Activated CD4-positive, CD25-positive, alpha-beta regulatory T cell treated with anti-CD3 and anti-CD28 coated beads, Interleukin-2, amount 50 U/mL, for 72 hours (primary cell): ENCODE measurements at places on chromosomes 6 and 20.

GRCh38 chr6:138486249-138487101, 12.8 kb downstream of the NHSL1 start:
- no peak for DNase-seq

- DNase-seq = no peak
Measured at GRCh38 chr6:158849899-158850806, 31.0 kb upstream of the EZR start.

- no peak for DNase-seq
Measured at GRCh38 chr20:20850407-20850806, 138.0 kb upstream of the RALGAPA2 start.

- no peak for DNase-seq
Measured at GRCh38 chr20:62209850-62210495, 10.1 kb downstream of the HRH3 start.

DNA sequence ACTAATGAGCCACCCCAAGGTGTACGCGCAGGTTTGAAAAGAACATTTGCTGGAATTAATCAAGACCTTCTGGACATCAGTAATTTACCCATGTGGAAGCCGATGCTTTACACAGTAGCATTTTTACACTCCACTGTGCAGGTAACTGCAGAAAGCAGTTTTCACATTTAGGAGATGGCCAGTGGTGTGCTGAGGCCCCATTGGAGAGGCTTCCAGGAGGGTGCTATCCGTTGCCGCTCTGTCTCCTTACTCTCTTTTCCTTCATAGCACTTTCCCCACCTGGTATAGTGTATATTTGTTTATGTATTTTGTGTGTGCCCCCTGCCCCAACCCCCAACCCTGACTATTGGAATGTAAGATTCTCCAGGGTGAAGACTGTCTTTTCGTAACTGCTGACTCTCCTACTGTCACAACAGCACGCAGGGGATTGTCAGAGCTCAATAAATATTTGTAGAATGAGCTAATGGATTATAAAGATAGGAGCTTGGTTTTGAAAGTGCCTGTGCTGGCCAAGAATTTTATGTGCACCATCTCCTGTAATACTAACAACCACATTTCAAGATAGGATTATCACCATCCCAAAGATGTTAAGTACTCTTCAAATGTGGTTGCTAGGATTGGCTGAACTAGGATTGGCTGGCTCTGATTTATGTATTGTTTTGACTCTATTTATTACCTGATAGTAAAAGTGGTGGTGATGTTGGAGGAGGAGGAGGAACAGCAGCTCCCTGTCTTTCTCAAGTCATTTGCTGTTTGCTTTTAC, 74.0 kb upstream of the GLP1R start:
- DNase-seq = no peak

DNA sequence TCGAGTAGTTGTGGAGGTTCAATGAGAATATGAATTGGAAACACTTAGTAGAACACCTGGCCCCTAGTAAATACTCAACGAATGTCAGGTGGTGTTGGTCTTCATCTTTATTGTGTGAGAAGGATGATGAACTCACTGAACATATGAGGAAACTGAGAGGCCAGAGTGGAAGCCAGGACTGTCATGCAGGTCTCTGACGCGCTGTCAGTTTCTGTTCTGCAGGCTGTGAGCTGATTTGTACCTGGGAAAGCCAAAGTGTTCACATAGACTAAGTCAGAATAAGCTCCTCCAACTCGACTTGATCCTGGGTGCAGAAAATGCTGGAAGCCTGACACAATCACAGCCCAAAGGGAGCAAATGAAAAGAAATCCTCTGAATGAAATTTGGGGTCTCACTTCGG, 222.2 kb downstream of the LY86 start:
- no peak for DNase-seq

DNA sequence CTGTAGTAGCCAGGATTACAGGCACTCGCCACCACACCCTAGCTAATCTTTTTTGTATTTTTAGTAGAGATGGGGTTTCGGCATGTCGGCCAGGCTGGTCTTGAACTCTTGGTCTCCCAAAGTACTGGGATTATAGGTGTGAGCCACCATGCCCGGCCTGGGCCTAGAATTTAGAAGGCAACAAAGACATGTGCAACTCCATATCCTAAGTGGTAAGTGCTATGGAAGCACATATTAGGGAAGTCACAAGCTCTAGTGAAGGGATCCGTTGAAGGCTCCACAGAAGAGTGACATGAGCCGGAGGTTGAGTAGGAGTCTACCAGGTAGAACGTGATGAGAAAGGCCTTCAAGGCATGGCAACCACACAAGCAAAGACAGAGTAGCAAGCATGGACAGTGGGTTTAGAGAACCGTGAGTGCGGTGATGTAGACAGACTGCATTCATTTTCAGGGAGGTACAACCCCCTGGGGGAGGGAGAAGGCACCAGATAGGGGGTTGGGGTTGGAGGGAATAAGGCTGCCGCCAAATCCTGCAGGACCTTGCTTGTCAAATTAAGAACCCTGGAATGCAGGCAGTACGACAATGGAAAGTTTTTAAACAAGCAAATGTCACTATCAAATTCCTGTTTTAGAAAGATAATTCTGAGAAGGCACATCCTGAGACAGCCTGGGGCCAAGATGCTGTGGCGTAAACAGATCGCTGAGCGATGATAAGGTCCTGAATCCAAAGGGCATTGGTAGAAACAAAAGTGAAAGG, 50.2 kb downstream of the ARHGAP18 start:
- no peak for DNase-seq

DNA sequence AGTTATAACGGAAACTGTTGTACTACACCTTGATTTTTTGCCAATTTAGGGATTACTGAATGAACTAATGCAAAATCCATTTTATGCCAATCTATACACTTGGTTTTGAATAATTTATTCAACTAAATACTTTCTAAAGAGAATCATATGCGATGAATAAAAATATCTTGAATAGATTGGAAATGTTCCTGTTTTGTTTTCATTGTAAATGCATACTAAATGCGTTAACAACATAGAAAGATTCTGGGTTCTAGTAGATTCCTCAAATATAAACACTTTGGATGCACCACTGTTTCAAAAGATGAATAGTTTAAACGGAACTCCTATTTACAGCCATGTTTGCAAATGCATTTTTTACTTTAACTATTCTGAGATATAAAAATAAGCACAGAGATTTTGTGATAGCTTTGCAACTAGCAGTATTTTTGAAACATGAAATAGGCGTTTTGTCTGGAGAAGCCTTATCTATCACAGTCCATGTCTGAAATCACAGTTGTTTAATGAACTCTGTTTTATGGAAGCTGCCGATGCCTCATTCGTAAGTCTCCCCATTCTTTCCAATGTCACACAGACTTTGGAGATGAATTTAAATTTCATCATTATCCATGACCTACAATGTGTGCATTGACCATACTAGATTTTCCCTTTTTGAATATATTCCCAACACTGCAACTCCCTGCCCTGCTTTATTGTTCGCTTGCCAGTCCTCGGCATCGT, 277.7 kb upstream of the QKI start:
- DNase-seq = no peak

GRCh38 chr20:18011951-18012645, 43.3 kb downstream of the MGME1 start:
- no peak for DNase-seq

DNA sequence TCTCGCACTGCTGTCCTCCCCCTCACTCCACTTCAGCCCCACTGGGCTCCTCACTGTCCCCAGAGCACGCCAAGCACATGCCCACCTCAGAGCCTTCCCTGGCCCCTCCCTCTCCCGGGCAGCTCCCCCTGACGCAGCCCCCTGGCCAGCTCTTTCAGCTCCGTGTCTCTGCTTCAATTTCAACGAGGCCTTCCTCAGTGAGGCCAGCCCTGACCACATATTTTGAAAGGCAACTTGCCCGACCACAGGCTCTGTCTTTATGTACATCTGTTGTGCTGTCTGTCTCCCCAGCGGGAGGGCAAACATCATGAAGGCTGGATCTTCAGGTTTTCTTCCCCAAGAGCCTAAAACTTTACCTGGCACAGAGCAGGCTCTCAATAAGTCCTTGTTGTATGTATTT, 44.6 kb downstream of the JPH2 start:
- DNase-seq = no peak

DNA sequence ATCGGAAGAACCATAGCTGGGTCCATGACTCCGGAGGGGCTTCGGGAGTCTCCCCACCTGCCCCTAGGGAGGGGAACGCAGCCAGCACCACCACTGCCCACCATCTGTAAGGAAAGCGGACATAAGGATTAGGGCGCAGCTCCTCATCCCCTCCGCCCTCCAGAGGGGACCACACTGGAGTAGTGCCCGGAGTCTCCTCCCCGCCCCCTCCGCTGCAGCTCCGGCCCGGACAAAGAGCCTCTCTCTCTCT, 628 bp downstream of the SLC35B2 start:
- DNase-seq = peak; percentile 58

- no peak for DNase-seq
Measured at GRCh38 chr6:166194914-166195859, 27.5 kb upstream of the TBXT start.

DNA sequence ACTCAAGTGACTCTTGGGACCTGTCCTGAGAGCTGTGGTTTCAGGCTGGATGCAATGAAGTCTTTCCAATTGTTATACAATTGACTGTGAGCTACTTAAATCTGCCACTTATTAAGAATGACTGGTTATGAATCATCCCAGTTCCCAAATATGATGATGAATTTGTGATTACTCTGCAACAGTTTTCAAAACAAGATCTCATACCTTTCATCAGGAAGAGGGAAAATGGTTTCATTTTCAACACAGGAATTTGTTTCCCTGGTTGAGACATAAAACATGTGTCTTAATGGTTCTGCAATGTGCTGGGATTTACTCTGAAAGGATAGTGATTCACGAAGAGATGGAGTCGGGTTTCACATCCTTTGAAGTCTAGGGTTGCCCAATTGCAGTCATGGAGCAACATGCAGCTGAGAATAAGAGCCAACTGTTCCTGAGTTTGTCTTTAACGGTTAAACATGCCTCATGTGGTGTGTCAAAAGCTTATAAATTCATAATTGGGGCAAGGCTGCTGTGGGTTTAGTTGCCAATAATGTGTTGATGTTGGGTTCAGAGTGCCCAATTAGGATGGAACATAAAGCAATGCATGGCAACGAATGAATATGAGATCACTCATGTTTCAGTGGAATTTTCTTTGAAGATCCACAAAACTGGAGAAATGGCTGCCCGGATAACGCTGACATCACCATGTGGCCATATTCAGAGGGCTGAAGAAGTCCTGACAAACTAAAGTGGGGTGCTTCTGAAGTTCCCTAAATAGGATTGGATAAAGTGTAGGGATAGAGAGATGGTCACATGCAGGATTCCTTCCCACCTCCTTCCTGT, 41.0 kb downstream of the CYP24A1 start:
- DNase-seq = no peak

- DNase-seq = no peak
Measured at GRCh38 chr6:1399085-1399780, 9.9 kb downstream of the FOXF2 start.

- no peak for DNase-seq
Measured at GRCh38 chr20:10527781-10528180, 92.7 kb downstream of the SLX4IP start.

GRCh38 chr20:17652411-17652810, 29.6 kb downstream of the RRBP1 start:
- no peak for DNase-seq

DNA sequence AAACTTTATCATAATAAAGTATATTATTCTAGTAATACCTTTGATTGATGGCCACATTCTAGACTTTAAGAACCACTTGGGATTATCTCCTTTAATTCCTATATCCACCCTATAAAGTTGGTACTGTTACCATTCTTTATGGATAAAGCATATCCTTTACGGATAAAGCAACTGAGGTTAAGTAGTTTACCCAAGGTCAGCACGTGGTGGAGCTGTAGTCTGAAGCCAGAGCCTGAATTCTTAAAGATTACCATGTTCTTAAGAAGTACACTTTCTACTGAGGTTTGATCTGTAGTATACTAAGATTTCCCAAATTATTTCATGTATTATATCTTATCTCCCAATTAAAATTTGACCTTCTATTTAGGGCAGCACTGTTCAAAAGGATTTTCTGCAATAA, 3.0 kb upstream of the NCOA7 start:
- DNase-seq = no peak

GRCh38 chr20:5674176-5674660, 76.0 kb upstream of the SHLD1 start:
- no peak for DNase-seq

GRCh38 chr6:16483315-16483875, 245.0 kb downstream of the GMPR start:
- no peak for DNase-seq

GRCh38 chr6:161486361-161487216, 212.7 kb upstream of the AGPAT4 start:
- DNase-seq = no peak

GRCh38 chr6:75331151-75331550, 46.6 kb upstream of the TMEM30A start:
- DNase-seq = no peak

GRCh38 chr6:43269273-43270007, 26.2 kb downstream of the TTBK1 start:
- DNase-seq = peak; percentile 52
